HepG2 (cell line): ENCODE measurements at places on chromosomes 3 and 15. TPM values are rescaled to one million over a fixed set of nuclear protein-coding genes. Genes with fewer than 3 reads are reported as not detected.
A peak's percentile ranks its signal among the peaks of the same experiment; 100 is the strongest.

- no peaks in the 10 kb centered on the region; the same call in 1 of the 2 replicates for H3K4me1 ChIP-seq
- no peak overlapping the region for H3K4me3 ChIP-seq
- no peaks in the 10 kb centered on the region for H3K27me3 ChIP-seq
- no peaks in the 10 kb centered on the region for H3K36me3 ChIP-seq
These were observed 95.6 kb downstream of the DHX36 start for GRCh38 chr3:154228561-154229216.

- DNase-seq = no peak
- H3K36me3 ChIP-seq = no peaks in the 10 kb centered on the region
- no peak overlapping the region for H3K27ac ChIP-seq
- H3K4me1 ChIP-seq = no peaks in the 10 kb centered on the region
- H3K27me3 ChIP-seq = no peaks in the 10 kb centered on the region
- no peak overlapping the region for H3K4me3 ChIP-seq
These were observed 249.3 kb upstream of the ZNF717 start for GRCh38 chr3:76034649-76035048.

- H3K36me3 ChIP-seq = no peaks in the 10 kb centered on the region
- no peaks in the 10 kb centered on the region for H3K4me1 ChIP-seq
- H3K27ac ChIP-seq = no peak overlapping the region
These were observed 238.0 kb downstream of the FOXP1 start for GRCh38 chr3:71345429-71346040.

GRCh38 chr3:16056217-16056616, 118.3 kb upstream of the GALNT15 start:
- no peaks in the 10 kb centered on the region; the same call in 2 of the 3 replicates for H3K27me3 ChIP-seq
- peaks cover 82% of the 10 kb centered on the region for H3K4me1 ChIP-seq
- DNase-seq = no peak
- H3K4me3 ChIP-seq = no peak overlapping the region

- H3K4me3 ChIP-seq = no peak overlapping the region
- H3K27me3 ChIP-seq = peaks cover 1% of the 10 kb centered on the region; the same call in 1 of the 2 replicates
- DNase-seq = no peak
- no peaks in the 10 kb centered on the region for H3K4me1 ChIP-seq
These were observed 82.8 kb downstream of the SLCO3A1 start for GRCh38 chr15:91936182-91936775.

The CNTN6 gene
- total RNA-seq = not detected in 2 replicates

The DNAH12 gene
- total RNA-seq = 0.04 and 0.11 TPM in 2 replicates

The FGF7 gene
- not detected in 2 replicates for total RNA-seq

GRCh38 chr3:117476572-117476971, 767.0 kb downstream of the TUSC7 start:
- H3K36me3 ChIP-seq = no peaks in the 10 kb centered on the region
- no peak for DNase-seq
- no peak overlapping the region for H3K27ac ChIP-seq
- no peak overlapping the region for H3K4me3 ChIP-seq
- H3K27me3 ChIP-seq = no peaks in the 10 kb centered on the region

GRCh38 chr15:48592933-48593332, 52.6 kb downstream of the FBN1 start:
- H3K27me3 ChIP-seq = no peaks in the 10 kb centered on the region
- no peak overlapping the region for H3K27ac ChIP-seq

The MOBP gene
- total RNA-seq = not detected in 2 replicates

GRCh38 chr3:40079847-40080240, 229.7 kb upstream of the EIF1B start:
- no peaks in the 10 kb centered on the region for H3K4me1 ChIP-seq
- no peaks in the 10 kb centered on the region for H3K27me3 ChIP-seq

DNA sequence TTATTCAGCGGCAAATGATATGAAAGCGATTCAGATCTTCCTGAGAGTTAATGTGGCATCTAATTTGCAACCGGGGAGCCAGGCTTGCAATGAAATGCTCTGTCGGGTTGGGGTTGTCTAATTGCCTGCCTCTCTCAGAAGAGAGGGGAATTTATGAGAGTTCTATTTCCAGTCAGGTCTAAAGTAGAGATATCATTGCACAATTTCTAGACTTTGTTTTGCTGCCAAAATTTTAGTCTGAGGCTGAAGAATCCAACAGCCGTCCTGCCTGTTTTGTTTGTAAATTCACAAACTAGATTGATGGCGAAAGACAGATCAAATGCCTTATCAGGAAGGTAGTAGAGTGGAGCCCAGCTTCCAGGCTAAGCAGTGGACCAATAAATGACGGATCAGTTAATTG, 610 bp downstream of the LIPC start:
- H3K27me3 ChIP-seq = no peaks in the 10 kb centered on the region
- no peak for DNase-seq
- H3K4me1 ChIP-seq = peaks cover 49% of the 10 kb centered on the region
- peak overlapping the region; percentile 77 for H3K27ac ChIP-seq

DNA sequence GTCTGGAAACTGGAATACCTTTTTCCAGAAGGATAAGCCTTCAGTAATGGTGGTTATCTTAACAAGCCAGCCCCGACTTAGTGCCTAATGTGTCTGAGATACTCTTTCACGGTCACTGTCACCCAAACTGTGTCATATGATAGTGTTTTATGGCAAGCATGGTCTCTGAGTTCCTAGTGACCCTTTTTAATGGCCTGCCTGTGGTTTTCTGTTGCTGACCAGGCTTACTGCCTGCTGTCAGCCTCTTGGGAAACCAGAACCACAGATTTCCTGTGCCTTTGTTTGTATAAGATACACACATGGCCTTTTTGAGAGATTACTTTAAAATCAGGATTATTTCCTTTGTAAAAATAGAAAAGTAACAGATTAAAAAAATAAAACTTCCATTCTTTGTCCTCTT, 22.4 kb downstream of the HPS3 start:
- no peaks in the 10 kb centered on the region for H3K4me1 ChIP-seq
- H3K4me3 ChIP-seq = no peak overlapping the region
- peaks cover 8% of the 10 kb centered on the region for H3K36me3 ChIP-seq
- no peaks in the 10 kb centered on the region for H3K27me3 ChIP-seq
- no peak overlapping the region for H3K27ac ChIP-seq
